PC-9 (cell line): ENCODE measurements at places on chromosomes 6 and 20.

GRCh38 chr20:57647006-57647932, 27.0 kb upstream of the ZBP1 start:
- DNase-seq, result no peak

DNA sequence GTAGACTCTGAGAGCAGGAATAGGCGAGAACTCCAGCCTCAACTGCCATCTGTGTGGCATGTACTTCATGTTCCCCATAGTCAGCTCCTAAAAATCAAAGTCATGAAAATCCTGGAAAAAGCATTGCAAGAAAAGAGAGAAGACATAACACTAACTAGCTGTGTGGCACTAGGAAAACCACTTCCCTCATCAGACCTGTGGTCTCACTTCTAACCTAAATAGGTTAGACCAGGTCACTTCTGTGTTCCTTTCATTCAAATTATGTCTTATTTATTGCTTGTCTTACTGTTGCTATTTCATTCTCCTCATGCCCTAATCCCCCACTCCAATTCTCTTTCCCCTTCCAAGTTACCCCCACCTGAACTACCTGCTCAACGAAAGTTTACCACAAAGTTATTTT, 70.2 kb downstream of the TNFRSF21 start:
- no peak for DNase-seq

GRCh38 chr6:100484474-100484873, 19.8 kb upstream of the SIM1 start:
- no peak for DNase-seq

GRCh38 chr20:1887321-1887720, 7.9 kb upstream of the SIRPA start:
- DNase-seq, result no peak

- DNase-seq, result no peak
These were observed 225.9 kb downstream of the SMOC2 start for GRCh38 chr6:168666699-168667427.

- peak; percentile 99 for DNase-seq
These were observed 21.9 kb downstream of the SGK1 start for GRCh38 chr6:134295953-134296553.

GRCh38 chr6:164370773-164371172, 938.6 kb downstream of the C6orf118 start:
- DNase-seq, result no peak

DNA sequence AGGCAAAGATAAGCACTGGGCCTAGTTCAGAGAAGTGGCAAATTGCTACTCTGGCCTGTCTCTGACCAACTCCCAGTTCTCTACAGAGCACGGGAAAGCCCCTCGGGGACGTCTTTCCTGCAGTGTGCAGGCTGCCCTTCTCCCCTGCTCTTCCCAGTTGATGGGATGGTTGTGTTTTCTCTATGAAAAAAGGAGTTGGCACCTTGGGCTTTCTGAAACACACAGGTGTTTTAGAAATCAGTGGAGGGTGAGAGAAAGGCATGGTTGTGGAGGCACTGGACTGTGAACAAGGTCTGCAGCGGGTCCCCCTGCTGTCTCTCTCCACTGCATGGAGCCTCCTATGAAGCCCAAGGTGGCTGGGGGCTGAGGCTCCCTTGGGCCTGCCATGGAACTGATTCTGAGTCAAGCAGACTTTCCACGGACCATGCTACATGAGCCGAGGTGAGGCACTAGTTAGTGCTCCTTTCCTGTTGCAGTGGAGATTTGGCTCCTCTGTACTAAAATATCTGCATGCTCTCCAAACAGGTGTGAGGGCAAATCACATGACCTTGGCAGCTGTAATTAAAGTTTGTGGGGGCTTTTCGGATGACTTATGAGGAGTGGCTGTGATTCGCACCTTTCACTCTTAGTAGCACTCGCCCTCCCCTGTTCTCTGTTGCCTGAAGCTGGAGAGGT, 16.3 kb downstream of the GTSF1L start:
- no peak for DNase-seq

GRCh38 chr6:3529232-3529631, 72.4 kb upstream of the SLC22A23 start:
- DNase-seq, result no peak

DNA sequence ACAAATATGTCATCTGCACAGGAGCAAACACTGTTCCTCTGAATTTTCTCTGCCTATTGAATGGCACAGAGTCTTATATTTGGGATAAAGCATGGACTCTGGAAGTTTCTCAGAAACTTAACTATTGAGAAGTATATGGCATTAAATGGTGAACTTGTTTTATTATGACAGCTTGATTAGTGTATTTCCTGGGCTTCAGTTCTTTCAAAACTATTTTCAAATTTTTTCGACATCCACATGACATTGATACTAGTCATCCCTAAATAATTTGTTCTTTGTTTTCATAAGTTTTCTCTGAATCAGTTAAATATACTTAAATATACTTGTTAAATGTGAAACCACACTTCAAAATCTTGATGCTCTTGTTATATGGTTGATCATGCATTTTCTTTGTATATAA, 144.0 kb upstream of the TSHZ2 start:
- no peak for DNase-seq

DNA sequence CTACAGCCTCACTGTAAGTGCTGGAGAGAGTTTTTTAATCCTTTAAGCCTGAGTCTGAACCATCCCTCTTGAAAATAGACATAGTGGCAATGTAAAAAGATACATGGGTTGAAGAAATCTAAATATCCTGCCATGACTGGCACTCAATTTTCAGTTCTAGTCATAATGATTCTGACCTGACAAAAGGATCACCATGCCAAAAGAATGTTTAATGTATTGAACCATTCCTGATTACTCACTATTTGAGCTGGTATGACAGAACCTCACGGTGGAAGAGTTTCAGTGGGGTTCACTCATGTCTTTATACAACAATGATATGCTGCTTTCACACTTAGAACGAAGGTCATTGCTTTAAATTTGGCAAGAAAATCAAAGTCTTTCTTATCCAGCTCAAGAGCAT, 93.4 kb downstream of the HIVEP2 start:
- no peak for DNase-seq

- peak; percentile 59 for DNase-seq
These were observed 1.9 kb upstream of the AP5S1 start for GRCh38 chr20:3818155-3819151.

GRCh38 chr6:4192173-4192572, 56.8 kb upstream of the ECI2 start:
- DNase-seq, result no peak

DNA sequence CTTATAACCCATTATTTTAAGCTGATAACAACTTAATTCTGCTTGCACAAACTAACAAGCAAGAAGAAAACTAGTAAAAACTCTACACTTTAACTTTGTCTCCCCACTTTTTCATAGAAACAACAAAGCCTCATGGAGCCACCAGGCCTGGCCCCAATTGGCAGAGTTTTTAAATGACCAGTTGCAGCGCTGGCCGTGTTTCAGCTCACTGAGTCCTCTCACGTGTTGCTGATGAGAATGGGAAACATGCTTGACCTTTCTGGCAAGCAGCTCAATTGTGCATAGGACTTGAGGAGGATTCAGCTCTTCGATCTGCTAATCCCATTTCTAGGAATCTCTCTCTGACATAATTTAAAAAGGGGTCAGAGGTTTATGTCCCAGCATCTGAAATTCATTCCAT, 24.5 kb upstream of the GRM4 start:
- DNase-seq, result no peak

DNA sequence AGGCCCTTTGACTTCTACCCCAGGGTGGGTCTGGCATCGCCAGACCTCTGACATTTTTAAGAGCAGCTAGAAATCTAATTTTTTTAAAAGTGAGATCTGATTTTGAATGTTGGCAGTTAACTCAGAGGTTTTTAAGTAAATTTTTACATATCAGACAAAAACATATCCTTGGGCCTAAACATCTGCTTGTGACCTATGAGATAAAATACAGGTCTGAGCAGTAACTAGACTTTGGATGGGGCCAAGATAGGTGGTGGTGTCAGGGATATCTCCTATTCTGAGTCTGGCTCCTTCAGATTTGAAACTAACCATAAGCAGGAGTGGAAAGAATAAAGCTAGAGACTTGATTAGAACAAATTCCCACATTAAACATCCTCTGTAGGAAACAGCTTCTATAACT, 17.6 kb downstream of the RALY start:
- no peak for DNase-seq

DNA sequence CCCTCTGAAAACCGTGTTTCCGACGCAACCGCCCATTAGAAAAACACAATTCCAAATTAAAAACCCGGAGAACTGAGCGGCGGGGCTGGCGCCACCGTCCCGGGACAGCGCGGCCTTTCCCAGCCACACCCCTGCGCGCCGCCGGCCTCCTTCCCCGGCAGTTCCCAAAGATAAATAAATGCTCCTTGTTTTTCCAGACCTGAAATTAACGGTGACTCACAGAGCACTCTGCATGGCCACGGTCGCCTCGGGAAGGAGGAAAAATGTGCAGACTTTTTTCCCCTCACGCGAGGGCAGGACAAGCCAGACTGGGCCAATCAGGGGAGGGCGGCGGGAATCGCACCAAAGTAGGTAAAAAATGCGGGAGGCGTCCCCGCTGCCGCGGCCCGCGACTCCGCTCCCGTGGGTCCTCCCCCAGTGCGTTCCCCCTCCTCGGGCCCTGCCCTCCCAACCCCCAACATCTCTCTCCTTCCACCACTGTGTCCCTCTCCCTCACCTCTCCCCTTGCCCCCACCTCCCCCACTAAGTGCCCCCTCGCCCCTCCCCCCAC, 828 bp upstream of the DSTN start:
- peak; percentile 92 for DNase-seq

DNA sequence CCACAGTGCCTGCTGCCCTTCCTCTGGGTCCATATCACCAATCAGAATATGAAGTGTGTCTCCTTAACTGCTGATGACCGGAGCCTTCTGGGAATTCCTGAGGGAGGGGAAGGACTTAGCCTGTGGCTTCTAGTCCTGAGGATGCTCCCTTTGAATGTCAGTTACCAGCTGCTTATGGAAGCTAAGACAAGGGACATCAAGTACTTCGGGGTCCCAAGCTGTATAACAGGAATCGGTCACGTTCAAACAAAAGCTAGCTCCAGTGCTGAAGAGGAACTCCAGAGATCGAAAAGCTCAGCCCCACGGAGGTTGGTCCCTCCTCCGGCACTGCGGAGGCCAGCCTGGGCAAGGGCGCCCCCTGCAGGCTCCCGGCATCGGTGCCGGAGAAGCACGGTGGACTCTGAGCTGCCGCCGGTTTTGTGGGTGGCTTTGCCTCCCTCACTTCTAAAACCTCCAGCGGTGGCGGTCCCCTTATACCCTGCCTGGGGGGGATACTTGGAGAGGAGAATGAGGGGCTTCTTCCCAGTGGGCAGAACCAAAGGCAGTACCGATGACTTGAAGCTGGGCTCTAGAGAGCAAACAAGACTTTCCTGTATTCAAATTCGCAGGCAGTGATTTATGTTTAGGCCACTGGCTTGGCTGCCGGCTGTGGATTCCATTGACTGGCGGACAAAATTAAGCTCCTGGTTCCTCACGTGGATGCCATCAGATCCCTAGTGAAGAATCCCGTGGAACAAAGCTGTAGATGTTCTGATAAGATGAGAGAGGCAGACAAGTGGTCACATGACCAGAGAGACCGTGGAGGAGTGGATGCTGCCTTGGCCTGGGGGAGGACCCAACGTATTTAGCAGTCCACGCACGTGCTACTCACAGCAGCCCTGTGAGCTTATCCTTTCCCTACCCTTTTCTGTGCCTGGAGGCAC, 16.2 kb upstream of the UBR2 start:
- no peak for DNase-seq

GRCh38 chr6:154583546-154584188, 73.2 kb upstream of the CNKSR3 start:
- no peak for DNase-seq

GRCh38 chr6:156794546-156795354, 17.6 kb downstream of the ARID1B start:
- DNase-seq, result no peak

DNA sequence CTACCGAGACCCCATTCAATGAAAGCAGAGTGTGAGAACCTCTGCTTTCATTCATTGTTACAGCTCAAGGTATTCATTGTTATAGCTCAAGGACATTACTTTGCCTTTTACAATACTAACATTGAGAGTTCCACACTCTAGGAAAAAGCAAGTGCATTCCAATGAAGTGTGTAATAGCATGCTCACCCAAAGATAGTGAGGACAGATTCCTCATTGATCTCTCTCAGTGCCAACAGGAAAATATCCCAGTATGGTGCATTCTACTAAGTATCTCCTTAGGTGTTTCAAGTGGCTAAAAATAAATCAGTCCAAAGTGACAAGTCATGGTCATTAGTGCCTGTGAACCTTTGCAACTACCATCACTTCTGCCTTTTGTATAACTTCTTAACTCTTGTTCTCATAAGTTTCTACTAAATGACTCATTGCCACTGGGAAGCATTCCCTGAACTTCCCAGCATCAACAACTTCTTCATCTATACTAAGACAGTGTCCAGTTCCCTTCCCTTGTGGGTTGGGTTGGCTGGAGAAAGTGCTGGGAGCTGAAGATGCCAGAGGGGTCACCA, 140.7 kb upstream of the STXBP5 start:
- DNase-seq, result no peak

DNA sequence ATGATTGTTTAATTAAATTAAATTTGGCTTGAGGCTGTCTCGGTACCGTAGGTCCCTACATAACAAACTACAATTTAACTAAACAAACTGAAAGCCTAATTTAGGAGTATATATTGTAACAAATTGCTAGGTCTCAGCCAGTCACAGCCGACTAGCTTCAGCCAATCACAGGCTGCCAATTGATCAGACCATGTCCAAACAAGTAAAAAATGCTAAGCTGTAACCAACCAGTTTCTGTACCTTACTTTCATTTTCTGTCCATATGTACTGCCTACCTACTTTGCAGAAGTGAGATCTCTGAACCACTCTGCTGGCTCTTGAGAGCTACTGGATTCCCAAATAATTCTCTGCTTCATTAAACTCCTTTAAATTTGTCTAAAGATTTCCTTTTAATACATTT, 648.0 kb upstream of the GJE1 start:
- DNase-seq, result no peak

DNA sequence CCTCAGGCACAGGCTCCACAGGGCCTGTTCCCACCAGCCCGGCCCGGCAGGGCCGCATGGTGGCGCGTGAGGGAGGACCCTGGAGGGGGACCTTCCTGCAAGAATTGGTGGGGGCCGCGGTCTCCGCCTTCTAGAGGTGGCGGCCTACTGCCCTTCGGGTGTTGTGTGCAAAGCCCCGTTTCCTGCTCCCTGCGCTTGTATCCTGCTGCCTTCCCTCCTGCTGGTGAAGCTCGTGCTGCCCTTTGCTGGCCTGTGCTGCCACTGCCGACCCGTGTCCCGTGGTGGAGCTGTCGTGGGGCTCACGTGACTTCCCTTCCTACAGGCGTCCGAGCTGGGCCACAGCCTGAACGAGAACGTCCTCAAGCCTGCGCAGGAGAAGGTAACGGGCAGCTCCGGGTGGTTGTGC, 8.4 kb upstream of the COL20A1 start:
- DNase-seq, result no peak

DNA sequence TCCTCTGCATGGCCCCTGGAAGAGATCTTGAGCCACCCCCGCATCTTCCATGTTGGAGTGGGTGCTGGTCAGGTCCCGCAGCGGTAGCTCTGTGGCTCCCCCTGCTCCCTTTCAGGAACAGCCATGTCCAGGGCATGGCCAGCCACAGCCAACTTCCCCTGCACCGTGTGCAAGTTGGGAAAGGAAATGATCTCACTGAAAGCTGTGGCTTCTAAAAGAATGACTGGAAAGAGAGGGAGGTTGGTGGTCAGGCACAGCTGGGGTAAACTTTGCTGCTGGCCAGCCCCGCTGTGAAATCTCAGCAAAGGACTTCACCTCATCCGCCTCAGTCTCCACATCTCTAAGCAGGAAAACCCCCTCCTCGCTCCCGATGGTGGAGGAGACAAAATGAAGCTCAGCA, 153.6 kb upstream of the CST7 start:
- DNase-seq, result no peak
